ENCODE measurements at places on chromosomes 1 and 21.

DNA sequence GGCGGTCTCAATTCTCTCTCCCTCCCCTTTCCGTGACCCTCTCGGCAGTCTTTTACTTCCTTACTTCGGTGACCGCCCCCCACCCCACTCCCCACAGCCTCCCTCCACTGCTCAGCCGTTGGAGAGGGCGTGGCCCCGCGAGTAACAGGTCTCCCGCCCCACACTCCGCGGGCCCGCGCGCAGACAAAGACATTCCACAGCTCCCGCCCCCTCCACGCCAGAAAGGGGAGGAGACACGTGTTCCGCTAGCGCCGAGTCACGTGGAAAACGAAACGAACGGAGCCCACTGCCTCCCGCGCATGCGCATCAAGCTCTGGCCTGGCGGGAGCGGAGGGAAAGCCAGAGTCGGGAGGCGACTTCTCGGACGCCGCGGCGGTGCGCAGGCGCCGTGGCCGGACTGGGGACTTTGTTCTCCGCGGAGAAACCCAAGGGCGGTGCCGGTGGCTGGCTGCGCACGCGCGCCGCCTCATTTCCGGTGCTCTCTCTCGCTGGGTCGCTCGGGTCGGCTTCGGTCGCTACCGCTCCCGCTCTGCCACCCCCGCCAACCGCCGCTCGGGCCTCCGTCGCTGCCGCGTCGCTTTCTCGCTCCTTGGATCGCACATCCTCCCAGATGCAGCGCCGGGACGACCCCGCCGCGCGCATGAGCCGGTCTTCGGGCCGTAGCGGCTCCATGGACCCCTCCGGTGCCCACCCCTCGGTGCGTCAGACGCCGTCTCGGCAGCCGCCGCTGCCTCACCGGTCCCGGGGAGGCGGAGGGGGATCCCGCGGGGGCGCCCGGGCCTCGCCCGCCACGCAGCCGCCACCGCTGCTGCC is at the start of gene KHDRBS1:
TSS of gene KHDRBS1 (plus strand) at position 483 of the 813 bp plus-strand sequence. CDS start at position 611, 128 bp downstream.
- peak; percentile 100 for DNase-seq

DNA sequence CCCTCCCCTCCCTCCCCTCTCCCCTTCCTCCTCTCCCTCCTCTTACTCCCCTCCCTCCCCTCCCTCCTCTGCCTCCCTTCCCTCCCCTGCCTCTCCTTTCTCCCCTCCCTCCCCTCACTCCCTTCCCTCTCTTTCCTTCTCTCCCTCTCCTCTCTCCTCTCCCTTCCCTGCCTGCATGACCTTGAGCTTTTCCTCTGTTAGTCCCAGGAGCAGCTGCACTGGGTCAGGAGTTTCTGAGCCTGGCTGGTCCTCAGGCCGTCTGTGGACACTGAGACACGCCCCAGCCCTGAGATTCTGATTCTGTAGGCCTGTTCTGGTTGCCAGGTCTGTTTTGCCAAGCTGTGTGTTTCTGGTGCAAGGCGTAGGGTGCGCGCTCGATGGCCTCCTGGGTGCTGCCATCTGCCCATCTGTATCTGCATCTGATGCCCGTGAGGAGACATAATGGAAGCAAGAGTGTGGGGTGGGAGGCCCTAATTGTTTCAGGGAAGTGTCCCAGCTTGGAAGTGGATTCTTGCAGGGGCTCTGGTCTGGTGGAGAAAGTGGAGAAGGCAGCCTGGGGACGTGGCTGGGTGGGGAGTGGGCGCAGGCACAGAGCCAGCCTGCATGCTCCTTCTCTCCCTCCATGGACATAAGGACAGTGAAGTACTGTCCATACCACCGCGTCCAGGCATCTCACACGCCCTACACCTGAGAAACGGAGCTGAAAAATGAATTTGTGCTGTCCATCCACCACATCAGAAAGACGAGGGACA is 97.2 kb downstream of the WDR4 start:
- no peak for DNase-seq

DNA sequence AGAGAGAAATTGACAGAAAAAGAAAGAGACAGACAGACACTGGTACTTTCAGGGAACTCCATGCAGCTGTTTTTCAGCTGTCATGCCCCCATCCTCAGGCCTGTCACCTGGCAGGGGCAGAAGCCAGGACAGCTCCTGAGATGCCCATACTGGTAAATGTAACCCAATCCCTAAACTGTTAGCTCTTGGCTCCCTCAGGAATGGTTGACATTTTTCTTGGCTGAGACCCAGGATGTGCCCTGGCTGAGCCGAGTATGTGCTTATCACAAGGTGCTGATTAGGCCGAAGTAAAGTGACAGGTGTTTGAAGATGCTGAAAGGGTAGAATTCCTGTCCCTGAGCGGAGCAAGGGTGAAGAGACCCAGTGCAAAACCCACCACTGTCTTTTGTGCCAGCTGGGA is 50.7 kb downstream of the PGM1 start:
- DNase-seq: peak; percentile 24

DNA sequence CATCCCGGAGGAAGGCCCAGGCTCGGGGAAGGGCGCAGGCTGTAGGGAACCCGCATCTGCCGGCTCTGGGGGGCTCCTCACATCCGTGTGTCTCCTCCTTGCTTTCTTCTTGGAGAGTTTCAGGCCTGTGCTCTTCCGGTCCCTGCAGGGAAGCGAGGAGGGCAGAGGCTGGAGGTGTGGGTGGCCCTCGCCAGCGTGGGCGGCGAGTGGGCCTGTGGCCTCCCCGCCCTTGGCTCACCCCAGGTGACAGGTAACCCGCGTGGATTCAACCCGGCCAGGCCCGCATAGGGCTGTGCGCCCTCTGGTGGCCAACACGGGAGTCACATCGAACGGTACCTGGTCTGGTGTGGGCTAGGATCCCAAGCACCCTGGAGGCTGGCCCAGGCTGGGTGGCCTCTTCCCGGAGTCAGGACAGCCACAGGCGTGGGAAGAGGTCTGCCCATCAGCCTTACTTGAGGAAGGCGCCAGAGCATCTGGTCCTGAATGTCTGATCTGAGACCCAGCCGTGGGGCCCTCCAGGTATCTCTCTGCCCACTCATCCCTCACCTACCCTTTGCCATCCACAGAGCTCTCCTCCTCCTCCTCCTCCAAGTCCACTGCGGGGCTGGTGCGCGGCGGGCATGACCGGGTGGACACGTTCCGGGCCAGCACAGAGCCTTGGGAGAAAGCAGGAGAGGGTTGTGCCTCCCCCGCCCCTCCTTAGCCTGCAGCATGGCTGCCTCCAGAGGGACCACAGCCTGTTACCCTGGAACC is 9.6 kb upstream of the TNFRSF25 start:
- peak; percentile 34 for DNase-seq

All from DMS79 (cell line).